Spleen (tissue), 13 donors: ENCODE measurements at places on chromosomes 1 and 21. TPM values are rescaled to one million over a fixed set of nuclear protein-coding genes. Genes with fewer than 3 reads are reported as not detected.

The ATP1A2 gene
- total RNA-seq, result 5.6 TPM

The AGT gene
- total RNA-seq, result 0.13 TPM

The CELA3B gene
- not detected for total RNA-seq

The RGSL1 gene
- total RNA-seq, result not detected

The GUCA2A gene
- total RNA-seq, result not detected

The TNFSF4 gene
- total RNA-seq, result 11.0 TPM

The PCP4L1 gene
- total RNA-seq, result not detected

The KCNJ9 gene
- not detected for total RNA-seq

The ASCL5 gene
- total RNA-seq, result 0.85 TPM

The ACTA1 gene
- total RNA-seq, result not detected

The TTC3 gene
- 143 TPM for total RNA-seq

DNA sequence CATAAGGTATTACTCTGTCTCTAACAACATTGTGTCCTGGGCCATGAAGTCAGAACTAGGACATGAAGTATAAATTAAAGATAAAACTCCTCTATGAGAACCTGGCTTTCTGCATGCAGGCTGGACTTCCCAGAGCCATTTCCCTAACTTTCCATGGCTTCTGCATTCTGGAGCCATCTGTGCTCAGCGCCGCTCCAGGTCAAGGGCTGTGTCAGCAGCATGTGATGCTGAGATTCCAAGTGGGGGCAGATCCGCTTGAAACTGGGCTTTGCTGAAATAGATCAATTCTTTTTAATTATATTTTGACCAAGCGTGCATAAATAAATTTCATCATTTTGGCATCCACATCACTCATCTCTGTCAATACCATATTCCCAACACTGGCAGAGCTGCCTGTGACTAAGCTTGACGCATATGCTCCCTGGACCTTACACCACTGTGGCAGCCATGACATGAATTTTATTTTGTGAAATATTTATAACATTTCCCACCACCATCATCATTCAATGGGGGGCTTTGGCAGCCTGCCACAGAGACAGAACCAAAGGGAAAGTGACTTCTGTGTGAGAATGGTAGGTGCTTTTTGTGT, 110.4 kb upstream of the KCNK1 start:
- DNase-seq, result no peak

GRCh38 chr1:87044424-87044823, 130.0 kb downstream of the HS2ST1 start:
- no peak for DNase-seq

DNA sequence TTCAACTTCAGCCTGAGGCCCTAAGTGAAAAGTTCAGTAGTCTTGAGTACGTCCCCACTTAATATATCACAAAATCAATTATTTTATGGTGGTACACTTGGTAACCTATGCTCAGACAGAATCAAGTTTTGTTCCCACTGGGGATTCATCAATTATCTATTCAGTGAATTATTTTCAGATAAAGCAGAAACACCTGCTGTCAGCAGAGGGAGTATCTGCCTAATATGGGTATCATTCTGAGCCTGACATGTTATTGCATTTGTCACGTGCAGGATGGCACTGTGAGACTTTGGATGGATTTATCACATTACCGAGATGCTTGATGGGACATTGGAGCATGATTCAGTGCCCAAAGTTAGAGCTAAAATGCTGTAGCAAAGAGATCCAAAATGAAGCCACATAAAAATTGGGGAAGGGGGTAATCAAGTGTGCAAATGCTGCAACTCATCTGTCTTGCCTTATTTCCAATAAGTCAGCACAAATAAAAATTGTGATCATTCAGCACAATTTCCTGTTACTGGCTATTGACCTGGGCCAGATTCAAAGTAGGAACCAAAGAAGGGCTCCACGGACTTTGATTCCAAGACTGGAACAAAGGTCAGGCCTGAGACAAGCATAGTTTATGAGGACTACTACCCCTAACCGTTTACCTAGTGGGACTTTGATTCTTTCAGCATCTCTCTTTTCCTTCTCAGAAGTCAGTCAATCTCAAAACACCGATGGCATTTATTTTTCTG, 657.6 kb downstream of the LMO4 start:
- DNase-seq, result no peak

DNA sequence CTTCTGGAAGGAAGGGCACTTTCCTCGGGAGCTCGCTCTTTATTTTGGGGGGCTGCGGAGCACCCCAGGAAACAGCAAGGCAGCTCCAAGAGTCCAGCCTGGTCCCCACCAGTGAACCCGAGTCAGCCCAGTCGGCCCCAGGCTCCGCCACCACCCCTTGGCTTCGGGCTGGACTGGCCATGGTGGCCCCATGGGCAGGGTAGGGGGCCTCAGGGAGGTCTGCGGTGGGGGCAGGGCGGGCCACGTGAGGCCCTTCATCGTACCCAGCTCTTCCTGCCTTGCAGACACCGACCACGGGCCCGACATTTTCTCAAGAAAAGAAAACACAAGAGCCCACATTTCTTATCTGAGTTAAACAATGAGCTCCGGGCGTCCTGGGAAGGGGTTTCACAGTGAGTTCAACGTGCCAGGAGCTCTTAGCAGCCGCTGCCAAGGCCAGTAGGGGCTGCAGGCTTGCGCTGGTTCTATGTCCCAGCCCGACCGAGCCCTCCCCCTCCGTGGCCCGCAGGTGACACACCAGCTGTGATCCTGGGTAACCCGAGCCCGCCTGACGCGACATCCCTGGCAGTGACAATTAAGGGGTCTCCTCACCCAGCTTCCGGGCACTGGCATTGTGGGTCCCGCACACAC, 66.2 kb downstream of the PRDM16 start:
- DNase-seq, result no peak

GRCh38 chr1:201119206-201120197, 7.3 kb upstream of the CACNA1S start:
- DNase-seq, result no peak

- no peak for DNase-seq
These were observed 24.9 kb upstream of the C1QA start for GRCh38 chr1:22611530-22611947.

DNA sequence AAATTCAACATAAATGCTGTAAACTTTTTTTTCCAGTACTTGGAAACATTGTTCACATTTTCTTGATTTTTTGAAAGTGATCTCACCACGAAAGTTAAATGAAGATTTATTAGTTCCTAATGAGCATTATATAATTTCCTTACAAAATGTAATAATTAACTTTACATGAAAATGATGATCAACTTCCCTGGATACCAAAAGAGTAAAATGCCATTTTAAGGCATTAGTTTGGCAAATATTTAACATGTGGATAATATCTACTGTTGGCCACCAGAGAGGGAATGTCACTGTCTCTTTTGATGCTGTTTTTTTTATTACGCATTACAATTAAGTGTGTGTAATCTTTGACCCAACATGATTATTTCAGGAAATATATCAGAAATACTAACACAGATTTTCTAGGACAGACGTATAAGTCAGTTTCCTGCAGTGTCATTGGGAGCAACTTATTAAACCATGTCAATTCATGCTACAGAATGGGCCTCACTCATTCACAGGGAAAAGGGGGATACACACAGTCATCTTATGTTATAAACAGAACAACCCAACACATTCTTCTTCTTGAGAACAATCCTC, 903.9 kb upstream of the ADGRL2 start:
- DNase-seq, result no peak

- DNase-seq, result no peak
These were observed 79.0 kb downstream of the ZNF281 start for GRCh38 chr1:200330741-200331428.

- DNase-seq, result no peak
These were observed 1.2 kb upstream of the ARPC5 start for GRCh38 chr1:183636783-183637182.

GRCh38 chr1:85818371-85818770, 110.1 kb upstream of the ZNHIT6 start:
- no peak for DNase-seq

GRCh38 chr1:84330125-84330984, 28.8 kb downstream of the SAMD13 start:
- no peak for DNase-seq

DNA sequence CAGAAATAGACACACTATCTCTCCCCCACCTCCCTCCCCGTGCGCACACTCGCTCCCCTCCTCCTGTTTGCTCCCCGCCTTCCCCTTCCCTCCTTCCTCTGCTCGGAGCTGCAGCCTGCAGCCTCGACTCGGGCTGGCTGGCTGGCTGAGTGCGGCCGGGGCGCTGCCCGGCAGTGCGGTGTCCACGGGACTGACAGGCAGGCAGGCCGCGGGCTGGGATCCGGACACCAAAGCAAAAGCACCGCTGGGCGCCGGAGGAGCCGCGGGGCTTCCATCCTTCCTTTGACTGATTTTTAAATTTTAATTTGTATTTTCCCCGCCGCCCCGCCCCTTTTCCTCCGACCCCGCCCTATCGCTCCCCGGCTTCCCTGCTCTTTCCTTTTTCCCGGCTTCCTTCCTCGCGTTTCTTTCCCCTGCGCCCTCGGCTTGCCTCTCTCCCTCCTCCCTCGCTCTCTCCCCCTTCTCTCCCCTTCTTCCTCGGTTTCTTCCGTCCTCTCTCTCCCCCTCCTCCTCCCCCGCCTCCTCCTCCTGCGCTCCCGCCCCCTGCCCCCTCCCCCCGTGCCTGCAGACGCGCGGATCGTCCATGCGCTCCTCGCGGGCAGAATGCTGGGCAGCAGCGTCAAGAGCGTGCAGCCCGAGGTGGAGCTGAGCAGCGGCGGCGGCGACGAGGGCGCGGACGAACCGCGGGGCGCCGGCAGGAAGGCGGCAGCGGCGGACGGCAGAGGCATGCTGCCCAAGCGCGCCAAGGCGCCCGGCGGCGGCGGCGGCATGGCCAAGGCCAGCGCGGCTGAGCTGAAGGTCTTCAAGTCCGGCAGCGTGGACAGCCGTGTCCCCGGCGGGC, 109.4 kb downstream of the NAV1 start:
- DNase-seq, result no peak

DNA sequence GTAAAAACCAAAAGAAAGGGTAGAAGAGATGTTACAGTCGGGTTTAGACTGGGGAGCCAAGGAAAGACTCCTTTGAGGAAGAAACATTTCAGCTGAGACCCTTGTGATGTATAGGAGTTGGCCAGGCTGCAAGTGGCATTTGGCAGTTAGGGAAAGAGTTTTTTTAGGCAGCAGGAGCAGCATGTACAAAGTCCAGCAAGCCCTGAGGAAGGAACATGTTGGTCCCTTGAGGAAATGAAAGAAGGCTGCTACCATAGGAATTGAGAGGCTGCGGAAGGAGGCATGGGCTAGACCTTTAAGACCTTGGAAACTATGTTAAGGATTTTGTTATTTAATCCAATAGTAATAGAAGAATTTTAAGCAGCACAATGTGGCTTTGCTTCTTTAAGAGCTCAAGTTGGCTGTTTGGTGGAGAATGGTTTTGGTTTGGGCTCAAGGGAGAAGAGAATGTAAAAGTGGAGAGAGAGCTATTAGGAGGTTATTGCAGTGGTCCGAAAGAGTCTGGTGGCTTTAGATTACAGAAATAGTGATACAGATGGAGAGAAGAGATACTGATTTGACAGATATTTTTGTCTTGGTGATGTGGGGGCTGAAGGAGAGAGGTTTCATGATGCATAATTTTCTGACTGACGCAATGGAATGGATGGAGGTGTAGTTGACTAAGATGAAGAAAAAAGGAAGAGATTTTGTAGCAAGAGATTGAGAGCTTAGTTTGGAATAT, 26.6 kb downstream of the SMAP2 start:
- DNase-seq, result no peak

DNA sequence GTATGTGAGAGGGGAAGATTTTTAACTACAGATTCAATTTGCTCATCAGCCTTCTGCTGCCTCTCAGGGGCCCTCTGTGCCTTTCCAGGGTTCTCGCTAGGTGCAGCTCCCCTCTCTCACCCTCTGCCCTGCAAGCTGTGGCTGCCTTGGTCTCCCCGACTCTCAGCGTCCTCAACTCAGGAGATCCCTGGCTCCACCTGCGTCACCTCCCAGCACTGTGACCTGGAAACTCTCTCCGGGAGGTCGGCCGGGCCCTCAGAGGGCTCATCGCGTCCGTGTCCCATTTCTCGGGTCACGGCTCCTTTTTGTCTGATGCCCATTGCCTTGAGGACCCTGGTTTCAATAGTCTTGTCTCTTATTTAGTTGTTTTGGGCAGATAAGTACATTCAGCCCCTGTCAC, 63.5 kb upstream of the ADARB1 start:
- peak; percentile 46 for DNase-seq

- DNase-seq, result no peak
These were observed 73.9 kb upstream of the HAO2 start for GRCh38 chr1:119294722-119295121.

- DNase-seq, result no peak
These were observed 160.2 kb downstream of the NTMT2 start for GRCh38 chr1:170305777-170306512.

DNA sequence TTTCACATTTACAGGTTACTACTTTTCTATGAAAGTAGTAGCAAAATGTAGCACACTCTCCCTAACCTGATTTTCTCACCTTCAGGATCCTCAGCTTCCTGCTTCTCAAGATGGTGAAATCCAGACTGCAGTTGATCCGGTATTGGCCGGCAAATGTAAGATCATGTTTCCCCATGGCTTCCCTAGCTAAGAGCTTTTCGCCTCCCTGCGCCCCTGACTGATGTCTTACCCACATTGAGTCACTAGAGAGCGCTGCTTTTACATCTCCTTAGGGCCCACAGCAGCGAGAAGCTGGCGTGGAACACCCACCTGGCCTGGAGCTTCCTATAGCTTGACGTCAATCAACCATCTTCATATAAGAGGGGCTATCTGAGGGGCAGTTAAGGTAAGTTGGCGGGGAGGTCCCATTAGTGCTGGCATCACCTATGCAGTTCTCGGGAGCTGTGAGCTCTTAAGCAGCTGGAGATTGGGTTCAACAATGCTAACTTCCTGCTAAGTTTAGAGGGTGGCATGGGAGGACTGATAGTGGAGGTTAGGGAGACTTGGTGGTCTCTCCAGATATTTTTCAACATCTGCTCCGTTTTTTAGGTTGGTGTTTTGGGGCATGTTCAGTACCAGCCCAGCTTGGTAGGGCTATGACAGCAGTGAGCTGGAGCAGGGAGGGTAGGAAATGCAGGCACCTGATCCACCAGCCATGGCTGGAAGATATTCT, 5.5 kb downstream of the PTPN7 start:
- DNase-seq, result no peak

- no peak for DNase-seq
These were observed 85.6 kb downstream of the PRRX1 start for GRCh38 chr1:170749549-170749948.

DNA sequence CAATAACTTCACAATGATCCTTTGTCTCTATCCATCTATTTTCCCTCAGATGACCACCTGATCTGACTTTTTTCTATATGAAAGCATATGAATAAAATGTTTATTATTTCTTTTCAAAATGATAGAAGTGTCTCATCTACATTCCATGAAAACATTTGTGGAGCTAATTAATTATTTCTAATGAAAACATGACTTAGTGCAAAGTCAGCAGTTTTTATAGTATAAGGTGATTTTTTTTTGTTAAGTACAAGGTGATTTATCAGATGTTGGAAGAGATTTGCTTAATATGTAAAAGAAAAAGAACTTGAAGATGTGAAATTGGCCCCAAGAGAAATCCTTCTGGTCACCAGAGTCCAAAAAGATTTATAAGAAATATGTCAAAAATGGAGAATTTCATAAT, 43.5 kb downstream of the PDPN start:
- DNase-seq, result no peak

- DNase-seq, result no peak
These were observed 9.4 kb downstream of the CORT start for GRCh38 chr1:10459184-10459583.

GRCh38 chr1:24329331-24329730, 10.2 kb downstream of the GRHL3 start:
- no peak for DNase-seq

GRCh38 chr1:201537891-201538611, 876 bp upstream of the NAV1 start:
- no peak for DNase-seq

GRCh38 chr1:96309783-96310182, 411.8 kb upstream of the PTBP2 start:
- DNase-seq, result no peak

GRCh38 chr1:10904396-10905358, 107.8 kb upstream of the TARDBP start:
- DNase-seq, result peak; percentile 84
